SK-N-SH treated with all-trans-retinoic acid at 6 μM for 48 hours (cell line): ENCODE measurements at places on chromosomes 12 and 14.

- no peak for ATAC-seq
Measured at GRCh38 chr12:52127683-52128450, 48.4 kb downstream of the SMIM41 start.

GRCh38 chr12:55250944-55251343 is 6.5 kb downstream of the OR6C74 start:
- no peak for ATAC-seq

DNA sequence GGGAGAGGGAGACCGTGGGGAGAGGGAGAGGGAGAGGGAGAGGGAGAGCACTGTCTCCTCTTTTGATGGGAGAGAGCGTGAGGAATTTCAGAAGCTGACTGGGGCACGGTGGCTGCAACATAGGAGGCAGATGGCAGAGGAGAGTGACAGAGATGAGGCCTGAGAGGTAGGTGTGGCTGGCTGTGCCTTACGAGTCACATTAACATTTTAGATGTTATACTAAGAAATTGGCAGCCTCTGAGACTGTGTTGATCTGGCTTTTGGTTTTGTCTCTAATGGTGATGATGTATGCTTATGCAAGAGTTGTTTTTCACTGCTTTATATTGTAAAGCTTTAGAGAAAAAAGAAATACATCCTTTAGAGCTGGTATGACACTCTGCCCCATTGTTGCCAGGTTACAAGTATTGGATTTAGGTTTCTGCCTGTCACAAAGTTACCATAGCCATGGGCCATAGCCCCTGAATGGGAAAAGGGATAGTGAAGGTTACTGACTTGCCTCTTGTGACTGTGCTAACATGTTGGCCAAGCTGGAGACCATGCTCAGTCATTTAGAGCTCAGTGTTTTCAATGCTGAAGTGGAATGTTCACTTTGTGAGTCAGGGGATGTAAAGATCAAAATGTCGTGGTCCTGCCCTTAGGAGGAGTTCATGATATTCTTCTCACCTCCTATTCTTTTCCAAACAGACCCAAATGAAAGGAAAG is 186.2 kb downstream of the SYNE2 start:
- no peak for ATAC-seq

DNA sequence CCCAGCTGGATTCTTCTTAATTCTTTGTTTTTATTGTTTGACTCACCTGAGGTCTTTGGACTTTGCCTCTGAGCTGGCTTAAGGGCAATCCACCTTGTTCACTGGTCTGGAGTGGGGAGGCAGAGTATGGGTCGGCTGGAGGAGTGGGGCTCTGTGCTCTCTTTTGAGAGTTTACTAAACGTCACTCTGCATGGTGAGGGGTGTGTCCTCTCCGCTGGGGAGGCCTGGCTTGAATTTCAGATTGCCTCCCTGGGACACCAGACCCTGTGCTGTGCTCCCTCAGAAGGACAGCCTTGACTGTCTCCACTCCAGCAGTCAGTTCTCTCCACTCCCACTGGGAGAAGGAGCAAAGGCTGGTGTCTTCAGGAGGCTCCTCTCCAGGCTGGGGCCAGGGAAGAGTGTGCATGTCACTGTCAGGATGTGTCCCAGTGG is 1.9 kb upstream of the MTA1 start:
- ATAC-seq, result no peak

GRCh38 chr12:64828713-64829112 is 4.3 kb downstream of the TBC1D30 start:
- no peak for ATAC-seq

DNA sequence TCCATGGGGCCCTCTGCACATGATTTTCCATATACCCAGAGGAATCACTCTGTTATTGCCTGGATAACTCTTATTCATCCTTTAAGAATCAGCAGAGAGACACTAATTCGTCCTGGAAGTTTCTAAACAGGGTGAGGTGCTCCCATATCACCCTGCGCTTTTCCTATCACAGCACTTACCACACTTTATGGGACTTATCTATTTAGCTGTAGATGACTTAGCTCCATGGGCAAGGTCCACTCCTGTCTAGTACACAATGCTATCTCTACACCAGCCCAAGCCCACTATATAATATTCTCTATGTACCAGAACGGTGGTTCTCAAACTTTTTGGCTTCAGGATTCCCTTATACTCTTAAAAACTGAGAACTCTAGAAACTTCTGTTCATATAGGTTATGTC is 111.7 kb downstream of the EFCAB11 start:
- ATAC-seq, result no peak

DNA sequence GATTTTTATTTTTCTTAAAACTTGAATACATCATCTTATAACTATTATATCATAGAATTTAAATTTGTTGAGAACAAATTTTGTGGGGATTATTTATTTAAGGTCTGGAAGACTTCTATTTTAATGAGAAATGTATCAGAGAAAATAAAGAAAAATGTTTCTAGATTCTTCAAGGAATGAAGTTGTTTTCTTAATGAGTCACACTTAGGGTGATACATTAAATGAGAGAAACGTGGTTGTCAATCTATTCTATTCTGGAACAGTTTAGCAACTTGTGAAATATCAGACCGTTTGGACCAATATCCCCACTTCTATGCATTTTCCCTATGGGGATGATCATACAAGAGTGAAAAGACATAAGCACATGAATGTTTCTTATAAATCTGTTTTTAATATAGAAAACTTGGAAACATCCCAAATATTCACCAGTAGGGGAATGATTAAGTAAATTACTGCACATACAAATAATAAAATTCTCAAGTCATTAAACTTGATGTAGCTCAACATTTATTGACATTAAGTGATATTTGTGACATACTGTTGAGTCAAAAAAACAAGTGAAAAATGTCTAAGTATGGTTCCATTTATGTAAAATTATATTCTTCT is 88.5 kb downstream of the E2F7 start:
- ATAC-seq, result peak; percentile 47; the same call in 2 of the 3 replicates

DNA sequence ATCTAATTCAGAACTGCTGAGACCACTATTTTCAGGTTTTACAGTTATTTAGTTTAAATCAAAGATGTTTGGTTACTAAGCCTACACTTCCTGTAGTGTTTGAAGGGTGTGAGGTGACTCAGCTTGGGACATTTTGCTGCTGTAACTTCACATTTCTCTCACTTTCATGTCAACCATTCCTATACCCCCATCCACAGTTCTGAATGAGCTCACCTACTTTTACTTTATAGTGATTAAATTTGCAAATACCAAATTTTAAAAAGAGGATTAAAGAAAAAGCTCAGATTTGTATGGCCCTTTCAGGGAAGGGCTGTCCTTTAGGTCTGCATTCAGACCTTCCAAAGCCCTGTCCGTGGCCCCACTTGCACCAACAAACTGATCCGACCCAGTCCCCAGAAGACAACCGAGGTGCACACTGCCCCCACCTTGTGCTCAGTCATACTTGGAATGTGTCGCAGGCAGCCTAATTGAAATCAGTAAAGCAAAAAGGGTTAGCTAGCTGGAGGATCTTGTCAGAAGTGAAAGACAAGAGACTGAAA is 174.4 kb downstream of the MON2 start:
- ATAC-seq, result peak; percentile 59

DNA sequence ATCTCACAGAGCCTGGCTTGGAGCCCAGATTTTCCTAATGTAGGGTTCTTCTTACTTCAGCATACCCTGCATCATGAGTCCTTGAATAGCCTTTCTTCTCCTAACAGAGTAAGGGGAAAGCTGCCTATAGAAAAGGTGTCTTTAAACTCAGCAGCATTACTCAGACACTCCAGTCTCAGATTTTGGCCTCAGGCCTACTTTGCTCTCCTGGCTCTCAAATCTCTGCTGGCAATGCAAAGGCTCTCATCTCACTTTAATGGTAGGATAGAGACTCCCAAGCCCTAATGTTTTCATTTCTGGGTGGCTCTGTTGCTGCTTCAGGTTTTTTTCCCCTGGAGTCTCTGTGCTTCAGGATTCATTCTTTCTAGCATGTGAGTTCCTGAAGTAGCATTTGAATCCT is 9.1 kb upstream of the NKX2-8 start:
- no peak for ATAC-seq

DNA sequence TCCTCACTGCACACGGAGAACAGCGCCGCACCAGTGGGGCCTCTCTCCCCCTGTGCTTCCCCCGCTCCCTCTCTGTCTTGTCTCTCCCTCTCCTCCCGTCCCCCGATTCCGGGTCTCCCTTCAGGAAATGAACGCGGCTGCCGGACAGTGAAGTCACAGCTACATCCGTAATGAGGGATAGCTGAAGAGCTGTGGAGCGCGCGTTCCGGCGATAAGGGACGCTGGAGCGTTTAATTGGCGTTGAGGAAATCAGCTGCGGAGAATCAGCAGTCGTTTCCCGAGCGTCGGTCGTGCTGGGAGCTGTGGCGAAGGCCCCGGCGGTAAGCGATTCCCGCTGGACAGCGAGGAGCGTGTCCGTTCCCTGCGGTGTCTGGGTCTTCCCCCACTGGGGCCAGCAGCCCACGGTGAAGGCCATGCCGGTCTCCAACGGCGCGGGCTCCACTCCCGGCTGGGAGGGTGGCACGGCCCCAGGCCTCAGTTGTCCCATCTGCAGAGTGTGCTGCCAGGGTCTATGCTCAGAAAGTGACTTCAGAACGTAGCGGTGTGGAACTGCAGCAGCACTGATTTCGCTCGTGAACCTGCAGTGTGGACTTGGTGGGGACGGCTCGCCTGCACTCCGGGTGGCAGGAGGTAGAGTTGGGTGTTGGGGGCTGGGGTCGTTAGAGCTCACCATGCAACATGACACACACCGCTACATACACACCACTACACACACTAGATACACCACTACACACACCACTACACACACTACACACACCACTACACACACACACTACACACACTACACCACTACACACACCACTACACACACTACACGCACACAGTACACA is 10.9 kb downstream of the NOC4L start:
- ATAC-seq, result no peak

- ATAC-seq, result peak; percentile 16; the same call in 2 of the 3 replicates
Measured at GRCh38 chr12:123111498-123112165, 39.3 kb downstream of the PITPNM2 start.

- peak; percentile 96 for ATAC-seq
Measured at GRCh38 chr12:104177663-104178501, 37.7 kb upstream of the TXNRD1 start.

DNA sequence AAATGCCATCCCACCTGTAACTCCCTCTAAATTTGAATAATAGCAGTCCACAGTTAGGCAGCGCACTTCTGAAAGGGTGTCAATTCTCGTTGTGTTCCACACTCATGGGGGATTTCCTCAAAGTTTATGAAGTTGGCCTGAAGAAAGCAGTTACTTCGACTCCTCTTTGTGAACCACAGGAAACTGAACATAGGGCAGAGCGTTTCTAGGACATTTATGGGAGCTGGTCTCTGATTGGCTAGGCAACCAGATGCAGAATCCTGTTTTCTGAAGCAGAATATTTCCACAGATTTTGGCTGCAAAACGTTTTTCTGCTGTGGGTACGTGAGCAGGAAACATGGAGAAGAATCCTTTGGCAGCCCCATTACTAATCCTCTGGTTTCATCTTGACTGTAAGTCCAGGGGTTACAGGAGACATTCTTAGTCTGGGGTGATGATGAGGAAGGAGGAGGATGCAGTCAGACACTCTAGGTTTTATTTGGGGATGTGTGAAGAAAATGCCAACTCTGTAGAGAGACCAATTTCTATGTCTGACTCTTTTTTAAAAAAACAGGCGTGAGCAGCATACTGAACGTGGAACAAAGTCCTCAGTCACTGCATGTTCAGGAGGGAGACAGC is 431.5 kb upstream of the OR4E1 start:
- ATAC-seq, result no peak

GRCh38 chr14:22979748-22980392 is 2.5 kb downstream of the AJUBA start:
- ATAC-seq, result no peak

DNA sequence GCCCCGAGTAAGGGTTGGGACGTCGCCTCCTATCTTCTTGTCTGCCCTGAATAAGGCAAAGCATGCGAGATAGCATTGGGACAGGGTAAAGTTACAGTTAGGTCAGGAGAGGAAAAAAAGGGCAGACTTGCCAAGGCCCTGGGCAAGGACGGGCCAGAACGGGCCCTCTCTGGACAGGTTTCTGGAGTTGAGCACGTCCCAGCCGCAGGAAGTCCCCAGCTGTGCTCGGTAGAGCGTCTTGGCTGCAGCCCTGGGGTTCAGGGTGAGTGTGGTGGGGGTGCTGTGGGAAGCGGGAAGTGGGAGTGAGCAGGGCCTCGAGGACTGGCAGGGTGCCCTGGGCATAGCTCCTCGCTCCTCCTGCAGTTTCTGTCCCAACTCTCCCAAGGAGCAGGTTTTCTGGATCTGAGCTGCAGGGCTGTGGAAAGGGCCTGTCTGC is 5.4 kb downstream of the RPS6KL1 start:
- no peak for ATAC-seq
